ENCODE measurements at places on chromosomes 11 and 22.

- no peak for DNase-seq
Measured at GRCh38 chr11:128200467-128200866, 386.9 kb downstream of the ETS1 start.

- DNase-seq: no peak
Measured at GRCh38 chr11:9512370-9513019, 51.7 kb downstream of the ZNF143 start.

- no peak for DNase-seq
Measured at GRCh38 chr11:119993722-119994121, 144.2 kb downstream of the TRIM29 start.

GRCh38 chr11:68373189-68373814 lies 60.9 kb downstream of the LRP5 start:
- DNase-seq: no peak

DNA sequence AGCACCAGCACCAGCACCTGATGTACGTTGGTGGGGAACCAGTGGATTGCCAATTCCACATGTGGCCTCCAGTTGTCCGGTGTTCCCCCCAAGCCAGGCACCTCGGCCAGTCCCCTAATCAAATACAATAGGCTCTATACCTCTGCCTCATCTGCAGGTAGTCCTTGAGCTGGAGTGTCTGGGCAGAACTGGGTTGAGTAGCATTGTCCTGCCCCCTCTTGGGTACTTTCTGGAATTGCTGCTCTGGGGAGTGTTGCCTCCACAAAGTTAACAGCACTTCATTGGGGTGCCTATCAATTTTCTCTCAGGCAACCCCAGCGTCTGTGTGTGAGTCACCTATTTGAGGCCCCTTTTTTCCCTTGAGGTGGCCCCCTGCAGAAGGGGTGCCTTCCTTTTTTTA lies 413.0 kb upstream of the LARGE1 start:
- no peak for DNase-seq

DNA sequence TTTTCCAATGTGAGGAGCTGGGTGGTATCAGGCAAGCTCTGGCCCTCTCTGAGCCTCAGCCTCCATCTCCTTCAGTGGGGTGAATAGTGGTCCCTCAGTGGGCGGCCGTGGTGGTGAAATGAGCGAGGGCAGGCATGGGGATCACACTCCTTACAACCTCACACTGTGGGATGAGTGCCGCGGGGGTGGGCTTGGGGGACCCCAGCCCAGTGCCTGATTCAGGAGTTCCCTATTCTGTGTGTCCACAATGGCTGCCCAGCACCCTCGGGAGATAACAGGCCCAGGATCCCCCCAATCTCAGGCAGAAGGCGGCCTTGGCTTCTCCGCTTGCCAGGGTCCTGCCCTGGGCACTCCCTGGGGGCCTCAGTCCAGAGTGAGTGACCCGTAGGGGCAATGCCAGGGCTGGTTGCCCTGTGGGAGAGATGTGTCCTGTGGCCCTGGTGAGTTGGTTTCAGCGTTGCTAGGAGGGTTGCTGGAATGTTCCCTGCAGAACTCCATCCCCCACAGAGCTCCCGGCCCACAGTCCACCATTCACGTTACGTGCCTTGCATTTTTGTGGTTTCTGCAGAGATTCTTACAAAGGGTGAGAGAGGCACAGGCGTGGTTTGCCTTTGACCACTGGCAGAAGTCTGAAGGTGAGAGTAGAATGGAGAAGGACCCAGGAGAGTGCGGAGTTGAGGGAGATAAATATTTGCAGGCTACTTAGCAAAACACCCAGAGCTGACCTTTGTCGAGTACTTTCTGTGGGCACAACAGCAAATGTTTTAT lies 2.9 kb downstream of the ALDH3B1 start:
- DNase-seq: no peak

DNA sequence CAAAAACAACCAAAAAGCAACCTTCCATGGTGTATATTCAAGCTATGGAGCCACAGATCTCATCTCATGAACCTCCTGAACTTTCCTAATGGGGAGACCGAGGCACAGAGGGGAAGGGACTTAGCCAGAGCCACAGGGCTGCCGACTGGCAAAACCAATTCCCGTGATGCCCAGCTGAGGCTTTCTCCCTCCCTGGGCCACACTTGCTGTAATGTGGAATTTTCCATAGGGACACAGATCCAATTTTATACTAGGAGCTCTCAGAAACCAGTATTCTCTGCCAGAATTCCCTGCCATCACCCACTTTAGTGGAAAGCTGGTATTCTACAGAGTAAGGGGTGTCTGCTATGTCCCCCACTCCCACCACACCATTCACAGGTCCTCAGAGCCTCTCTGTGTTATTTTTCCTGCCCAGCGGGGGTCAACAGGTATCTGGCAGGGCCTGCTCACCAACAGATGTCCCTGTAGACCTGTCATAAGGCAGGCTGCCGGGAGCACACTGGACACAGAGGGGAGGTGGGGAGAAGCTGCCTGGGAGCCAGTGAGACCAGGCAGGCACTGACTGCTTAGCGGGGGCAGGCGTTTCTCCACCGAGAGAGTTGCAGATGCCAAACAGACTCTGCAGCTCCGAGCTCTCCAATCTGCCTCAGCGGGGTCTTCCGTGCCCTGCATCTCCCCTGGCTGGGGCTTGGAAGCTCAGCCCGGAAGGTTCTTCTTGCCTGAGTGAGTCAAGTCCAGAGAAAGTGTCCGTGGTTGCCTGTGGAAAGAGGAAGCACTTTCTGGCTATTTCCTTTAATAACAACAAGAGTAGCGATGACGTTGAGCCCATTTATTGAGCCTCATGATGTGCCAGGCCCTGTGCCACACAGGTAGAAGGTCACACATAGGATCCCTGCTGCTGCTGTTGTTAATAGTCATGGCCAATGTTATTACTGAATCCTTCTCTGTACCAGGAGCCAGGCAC lies 26.3 kb downstream of the RPS6KA4 start:
- DNase-seq: no peak

DNA sequence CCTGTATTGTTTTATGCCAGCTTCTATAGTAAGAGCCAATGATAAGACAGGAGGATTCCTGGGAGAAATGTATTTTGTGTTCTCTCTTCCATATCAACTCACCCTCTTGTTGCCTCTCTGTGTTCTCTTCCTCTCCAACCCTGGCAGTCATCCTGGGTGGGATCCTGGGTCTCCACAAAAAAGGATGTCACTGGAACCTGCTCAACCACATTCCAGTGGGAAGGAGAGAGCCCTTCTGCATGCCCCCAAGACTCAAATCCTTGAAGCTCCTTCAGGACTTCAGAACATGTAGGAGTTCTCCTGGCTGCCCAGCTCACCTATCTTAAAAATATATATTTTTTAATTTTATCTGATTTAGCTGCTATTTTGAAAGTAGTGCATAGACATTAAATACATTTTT lies 26.1 kb downstream of the APOL6 start:
- no peak for DNase-seq

DNA sequence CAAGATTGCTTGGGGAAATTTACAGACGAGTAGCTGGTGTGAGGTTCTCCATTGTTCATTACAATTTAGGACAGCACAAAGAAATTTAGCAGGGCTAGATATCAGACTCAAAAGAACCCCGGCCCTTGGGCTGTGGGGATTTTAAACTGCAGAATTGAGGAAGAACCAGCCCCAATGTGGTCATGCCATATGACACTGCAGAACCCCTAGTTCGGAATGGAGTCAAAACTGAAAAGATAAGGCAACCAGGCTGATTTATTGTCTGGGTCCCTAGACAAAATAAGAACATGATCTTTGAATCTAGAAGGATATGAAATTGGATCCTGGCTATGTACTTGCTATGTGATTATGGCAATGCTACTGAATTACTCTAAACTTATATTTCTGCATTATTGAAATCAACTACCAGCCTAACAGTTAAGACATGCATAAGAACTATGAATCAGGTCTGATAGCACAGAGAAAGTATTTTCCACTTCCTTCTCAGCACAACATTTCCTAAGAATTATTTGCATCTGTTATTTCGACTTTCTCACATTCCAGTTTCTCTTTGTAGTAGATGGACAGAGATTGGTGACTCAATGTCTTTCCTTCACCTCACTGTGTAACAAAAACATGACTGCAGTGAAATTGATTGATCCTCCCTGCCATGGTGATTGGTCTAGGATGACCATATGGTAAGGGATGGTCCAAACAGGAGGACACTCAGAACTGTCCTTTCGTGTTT lies 13.2 kb downstream of the MMP3 start:
- DNase-seq: no peak

- no peak for DNase-seq
Measured at GRCh38 chr11:19874266-19874665, 161.6 kb downstream of the NAV2 start.

GRCh38 chr22:37018815-37019308 lies 385 bp downstream of the TST start:
- peak; percentile 80 for DNase-seq

GRCh38 chr11:45671246-45672171 lies 6.1 kb upstream of the CHST1 start:
- DNase-seq: peak; percentile 13

GRCh38 chr11:34904421-34904955 lies 11.7 kb downstream of the APIP start:
- no peak for DNase-seq

DNA sequence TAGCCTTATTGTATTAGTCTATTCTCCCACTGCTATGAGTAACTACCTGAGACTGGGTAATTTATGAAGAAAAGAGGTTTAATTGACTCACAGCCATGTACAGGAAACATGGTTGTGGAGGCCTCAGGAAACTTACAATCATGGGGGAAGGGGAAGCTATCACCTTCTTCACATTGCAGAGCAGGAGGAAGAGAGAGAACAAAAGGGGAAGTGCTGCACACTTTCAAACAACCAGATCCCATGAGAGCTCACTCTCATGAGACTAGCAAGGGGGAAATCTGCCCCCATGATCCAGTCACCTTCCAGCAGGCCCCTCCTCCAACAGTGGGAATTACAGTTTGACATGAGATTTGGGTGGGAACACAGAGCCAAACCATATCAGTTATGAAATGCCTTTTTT lies 179.4 kb downstream of the ARHGAP42 start:
- no peak for DNase-seq

DNA sequence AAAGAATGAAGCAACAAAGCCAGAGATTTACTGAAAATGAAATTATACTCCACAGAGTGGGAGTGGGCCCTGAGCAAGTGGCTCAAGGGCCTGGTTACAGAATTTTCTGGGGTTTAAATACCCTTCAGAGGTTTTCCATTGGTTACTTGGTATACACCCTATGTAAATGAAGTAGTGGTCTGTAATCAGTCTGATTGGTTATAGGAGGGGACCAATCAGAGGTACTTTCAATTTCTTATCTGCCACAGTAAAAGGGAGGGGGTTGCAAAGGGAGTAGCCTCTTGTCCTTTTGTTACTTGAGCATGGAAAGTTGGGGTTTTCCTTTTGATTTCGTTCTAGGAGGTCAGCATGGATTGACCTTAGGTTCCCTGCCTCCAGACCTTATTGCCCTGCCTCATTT lies 63.5 kb downstream of the ATM start:
- no peak for DNase-seq

DNA sequence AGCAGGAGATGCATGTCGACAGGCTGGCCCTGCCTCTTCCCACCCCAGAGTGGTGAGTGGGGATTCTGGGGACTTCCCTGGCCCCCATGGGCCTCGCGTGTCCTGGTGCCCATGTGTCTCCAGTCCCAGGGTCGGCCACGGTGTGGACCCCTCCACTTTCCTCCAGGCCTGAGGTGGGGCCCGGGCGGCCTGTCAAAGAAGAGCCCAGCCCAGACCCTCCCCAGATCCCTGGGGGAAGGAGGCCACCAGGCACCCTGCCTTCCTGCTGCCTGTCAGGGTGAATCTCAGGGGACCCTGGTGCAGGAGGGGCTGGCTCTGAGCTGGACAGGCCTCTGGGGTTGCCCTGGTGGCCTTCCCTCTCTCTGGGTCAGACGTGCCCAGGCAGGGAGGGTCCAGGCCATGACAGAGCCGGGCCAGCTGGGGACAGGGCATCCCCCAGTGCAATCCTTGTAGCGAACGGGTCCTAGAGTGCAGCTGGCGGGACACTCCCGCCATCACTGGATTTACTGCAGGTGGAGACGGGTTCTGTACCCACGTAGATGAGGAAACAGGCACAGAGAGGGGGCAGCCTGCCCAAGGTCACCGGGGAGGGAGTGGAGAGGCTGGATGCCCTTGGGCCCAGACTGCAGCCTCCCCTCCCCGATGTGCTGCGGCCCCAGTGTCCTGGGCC lies 13.5 kb upstream of the MUC6 start:
- no peak for DNase-seq

DNA sequence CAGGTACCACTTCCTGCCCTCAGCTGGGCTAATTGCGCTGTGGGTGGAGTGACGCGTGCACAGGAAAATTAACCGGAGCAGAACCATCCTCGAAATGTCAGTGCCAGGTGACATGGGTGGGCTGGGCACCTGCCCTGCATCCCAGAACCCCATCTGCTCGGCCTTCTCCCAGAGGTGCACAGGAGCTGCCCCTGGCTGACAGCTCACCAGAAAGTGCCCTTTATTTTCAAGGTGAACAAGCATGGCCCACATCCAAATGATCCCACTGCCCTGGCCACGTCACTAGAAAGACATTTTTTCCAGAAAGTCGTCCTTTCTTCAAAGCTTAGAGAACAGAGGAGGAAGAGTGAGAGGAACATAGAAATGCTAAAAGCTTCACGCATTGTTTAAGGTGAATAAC lies 4.1 kb upstream of the ELFN2 start:
- DNase-seq: no peak

- DNase-seq: peak; percentile 66
Measured at GRCh38 chr11:61587951-61588727, 7.3 kb upstream of the SYT7 start.

DNA sequence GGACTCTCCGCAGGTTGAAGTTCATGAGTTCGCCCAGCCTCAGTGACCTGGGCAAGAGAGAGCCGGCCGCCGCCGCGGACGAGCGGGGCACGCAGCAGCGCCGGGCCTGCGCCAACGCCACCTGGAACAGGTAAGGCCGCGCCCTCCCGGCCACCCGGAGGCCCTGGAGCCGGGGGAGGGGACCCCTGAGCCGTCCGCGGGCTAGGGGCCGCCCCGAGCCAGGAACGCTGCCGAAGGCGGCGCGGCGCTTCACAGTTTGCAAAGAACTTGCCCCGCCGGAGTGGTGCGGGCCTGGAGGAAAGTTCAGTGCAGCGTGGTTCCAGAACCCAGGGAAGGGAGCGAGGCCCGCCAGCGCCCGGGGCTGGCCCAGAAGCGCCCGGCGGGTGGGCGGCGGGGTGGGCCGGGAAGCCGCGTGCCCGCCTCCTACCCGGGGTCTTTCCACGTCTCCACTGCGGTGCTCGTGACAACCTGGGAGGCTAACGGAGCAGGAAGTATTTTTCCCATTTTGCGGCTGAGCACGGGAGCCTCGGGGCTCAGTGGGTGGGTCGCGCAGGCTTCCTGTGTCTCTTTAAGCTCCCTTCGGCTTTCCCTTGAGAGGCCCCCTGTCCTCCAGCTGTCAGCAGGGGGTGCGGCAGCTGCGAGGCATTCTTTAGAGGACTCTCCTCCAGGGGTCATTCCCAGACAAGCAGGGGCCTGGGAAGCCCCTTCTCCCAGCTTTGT lies 635 bp downstream of the PRR5 start:
- DNase-seq: peak; percentile 79

GRCh38 chr11:117807482-117808327 lies 10.7 kb upstream of the DSCAML1 start:
- DNase-seq: peak; percentile 71

All from retina (tissue), 1 donor.